Ascending aorta (tissue), 2 donors: ENCODE measurements at places on chromosomes 3 and 15.
A peak's percentile ranks its signal among the peaks of the same experiment; 100 is the strongest.

- H3K4me1 ChIP-seq, result no peaks in the 10 kb centered on the region
- H3K4me3 ChIP-seq, result peak overlapping the region; percentile 89
- H3K36me3 ChIP-seq, result peaks cover 12% of the 10 kb centered on the region
- DNase-seq, result no peak
- no peaks in the 10 kb centered on the region for H3K27me3 ChIP-seq
Observed at GRCh38 chr3:52197499-52197841, 490 bp upstream of the ALAS1 start.

- peaks cover 2% of the 10 kb centered on the region for H3K27me3 ChIP-seq
- DNase-seq, result no peak
- no peak overlapping the region for H3K4me3 ChIP-seq
- no peaks in the 10 kb centered on the region for H3K36me3 ChIP-seq
- H3K4me1 ChIP-seq, result peaks cover 5% of the 10 kb centered on the region
Observed at GRCh38 chr3:186823386-186823785, 17.1 kb upstream of the RFC4 start.

GRCh38 chr15:22884344-22884743 is 45.9 kb downstream of the NIPA2 start:
- H3K27me3 ChIP-seq, result no peaks in the 10 kb centered on the region
- no peak overlapping the region for H3K4me3 ChIP-seq
- H3K4me1 ChIP-seq, result no peaks in the 10 kb centered on the region

DNA sequence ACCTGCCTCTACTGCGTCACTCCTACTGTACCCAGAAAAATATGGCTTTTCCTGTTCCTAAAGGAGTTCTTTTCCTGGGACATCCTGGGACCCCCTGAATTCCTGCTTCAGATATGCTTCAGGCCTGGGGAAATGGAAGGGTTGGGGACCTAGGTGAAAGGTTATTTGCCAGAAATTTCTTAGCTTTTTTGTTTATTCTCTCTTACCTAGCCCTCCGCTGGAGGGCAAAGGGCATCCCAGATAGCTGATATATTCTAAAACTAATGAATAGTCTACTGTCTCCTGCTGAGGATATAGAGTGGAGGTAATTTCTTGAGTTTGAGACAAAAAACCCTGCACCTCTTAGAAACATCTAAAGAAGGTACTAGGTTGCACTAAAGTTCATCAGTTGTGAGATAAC is 3.6 kb upstream of the ZNF148 start:
- DNase-seq, result no peak
- H3K4me3 ChIP-seq, result no peak overlapping the region
- no peaks in the 10 kb centered on the region for H3K36me3 ChIP-seq
- H3K27me3 ChIP-seq, result no peaks in the 10 kb centered on the region
- no peak overlapping the region for H3K27ac ChIP-seq
- H3K4me1 ChIP-seq, result no peaks in the 10 kb centered on the region

GRCh38 chr15:52717924-52718323 is 38.7 kb upstream of the ATOSA start:
- H3K4me3 ChIP-seq, result no peak overlapping the region
- H3K36me3 ChIP-seq, result no peaks in the 10 kb centered on the region
- H3K4me1 ChIP-seq, result no peaks in the 10 kb centered on the region
- H3K27me3 ChIP-seq, result no peaks in the 10 kb centered on the region
- no peak for DNase-seq
- H3K27ac ChIP-seq, result no peak overlapping the region

DNA sequence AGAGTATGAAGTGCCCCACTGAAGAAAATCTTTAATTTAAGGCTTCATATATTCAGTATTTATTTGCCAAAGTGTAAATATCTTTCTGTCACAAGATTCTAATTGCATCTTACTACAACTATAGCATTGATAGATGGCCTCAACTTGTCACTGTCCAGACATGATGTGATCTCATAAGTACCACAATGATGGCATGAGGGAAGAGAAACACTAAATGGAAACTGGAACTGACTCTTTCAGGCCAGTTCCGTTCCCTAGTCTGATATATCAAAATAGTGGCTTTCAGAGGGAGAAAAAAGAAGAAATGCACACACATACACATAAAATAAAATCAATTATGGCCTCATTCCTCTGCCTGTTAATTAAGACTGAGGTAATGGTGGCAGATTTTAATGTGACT is 615.7 kb downstream of the TBL1XR1 start:
- no peak overlapping the region for H3K4me3 ChIP-seq
- H3K36me3 ChIP-seq, result no peaks in the 10 kb centered on the region
- no peak for DNase-seq
- H3K4me1 ChIP-seq, result no peaks in the 10 kb centered on the region

GRCh38 chr3:143608966-143609365 is 239.3 kb downstream of the SLC9A9 start:
- DNase-seq, result no peak
- no peaks in the 10 kb centered on the region for H3K36me3 ChIP-seq
- H3K4me1 ChIP-seq, result no peaks in the 10 kb centered on the region
- no peak overlapping the region for H3K4me3 ChIP-seq

DNA sequence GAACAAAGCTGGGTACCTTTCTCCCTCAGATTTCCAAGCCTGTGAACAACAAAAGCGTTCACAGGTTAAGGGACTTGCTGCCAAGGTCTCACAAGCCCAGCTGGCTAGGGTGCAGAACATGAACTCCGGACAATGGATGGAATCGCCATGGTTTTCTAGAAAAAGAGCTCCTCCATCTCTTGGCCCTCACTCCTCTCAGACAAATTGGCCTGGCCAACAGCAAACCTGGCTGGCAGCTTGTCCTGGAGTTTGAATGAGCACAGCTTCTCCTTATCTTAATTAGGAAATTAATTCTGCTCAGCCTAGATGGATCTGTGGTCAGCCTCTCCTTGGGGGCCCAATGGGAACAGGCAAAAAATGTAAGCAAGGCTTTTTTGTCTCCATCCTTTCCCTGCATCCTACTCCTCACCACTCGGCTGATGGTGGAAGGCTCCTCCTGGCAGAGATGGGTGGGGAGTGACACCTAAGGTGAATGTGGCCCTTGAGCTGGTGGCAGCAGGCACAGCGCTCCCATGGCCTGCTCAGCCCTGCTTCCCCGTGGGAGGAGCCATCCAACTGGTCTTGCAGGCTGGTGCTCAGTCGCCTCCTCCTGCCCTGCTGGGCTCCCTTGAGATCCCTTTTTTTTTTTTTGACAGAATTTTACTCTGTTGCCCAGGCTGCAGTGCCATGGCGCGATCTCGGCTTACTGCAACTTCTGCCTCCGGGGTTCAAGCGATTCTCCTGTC is 5.8 kb downstream of the KLHL25 start:
- H3K27ac ChIP-seq, result no peak overlapping the region
- no peaks in the 10 kb centered on the region for H3K27me3 ChIP-seq
- H3K4me3 ChIP-seq, result no peak overlapping the region
- no peak for DNase-seq
- H3K36me3 ChIP-seq, result no peaks in the 10 kb centered on the region

DNA sequence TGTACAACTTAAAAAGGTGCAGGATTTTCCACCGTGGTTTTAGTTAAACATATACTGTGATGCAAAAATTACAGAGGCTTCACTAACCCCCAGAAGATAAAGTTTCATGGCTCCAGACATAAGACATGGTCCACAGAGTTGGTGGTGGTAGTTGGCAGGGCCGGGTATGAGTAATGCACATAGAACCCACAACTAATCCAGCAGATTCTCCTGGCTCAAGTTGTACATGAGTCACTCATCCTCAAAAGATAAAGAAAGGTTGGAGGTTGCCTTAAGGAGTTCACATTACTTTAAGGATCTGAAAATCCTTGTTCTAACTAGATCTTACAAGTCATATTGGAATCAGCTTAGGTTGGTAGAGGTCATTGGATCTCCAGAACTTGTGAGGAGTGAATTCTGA is 98.3 kb upstream of the ZBTB20 start:
- H3K27me3 ChIP-seq, result no peaks in the 10 kb centered on the region
- H3K27ac ChIP-seq, result no peak overlapping the region
- H3K36me3 ChIP-seq, result no peaks in the 10 kb centered on the region
- peaks cover 5% of the 10 kb centered on the region for H3K4me1 ChIP-seq

- DNase-seq, result no peak
- H3K27me3 ChIP-seq, result no peaks in the 10 kb centered on the region
- no peaks in the 10 kb centered on the region for H3K4me1 ChIP-seq
- H3K4me3 ChIP-seq, result no peak overlapping the region
- H3K27ac ChIP-seq, result no peak overlapping the region
Observed at GRCh38 chr3:36155515-36155914, 224.8 kb upstream of the STAC start.

DNA sequence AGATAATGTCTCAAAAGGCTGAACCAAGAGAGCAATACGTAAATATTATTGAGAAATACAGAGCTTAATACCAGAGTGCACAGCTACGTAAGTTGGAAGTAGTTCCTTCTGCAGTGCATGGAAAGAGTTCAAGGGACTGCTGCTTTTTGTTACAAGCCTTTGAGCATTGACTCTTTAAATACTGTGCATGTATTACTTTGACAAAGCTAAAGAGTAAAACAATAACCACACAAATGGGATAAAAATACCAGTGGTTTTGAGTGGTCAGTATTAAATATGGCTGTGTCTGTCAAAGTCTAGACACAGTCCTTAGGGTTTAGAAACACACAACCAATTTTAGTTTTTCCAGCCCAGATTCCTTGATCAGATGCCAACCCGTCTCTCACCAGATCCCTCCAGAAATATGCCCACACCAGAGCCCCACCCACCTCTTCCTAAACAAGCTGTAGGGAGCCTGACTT is 62.1 kb downstream of the SSR3 start:
- H3K36me3 ChIP-seq, result no peaks in the 10 kb centered on the region
- H3K27ac ChIP-seq, result peak overlapping the region; percentile 27
- no peaks in the 10 kb centered on the region for H3K4me1 ChIP-seq
- no peaks in the 10 kb centered on the region for H3K27me3 ChIP-seq
- no peak for DNase-seq
- no peak overlapping the region for H3K4me3 ChIP-seq

DNA sequence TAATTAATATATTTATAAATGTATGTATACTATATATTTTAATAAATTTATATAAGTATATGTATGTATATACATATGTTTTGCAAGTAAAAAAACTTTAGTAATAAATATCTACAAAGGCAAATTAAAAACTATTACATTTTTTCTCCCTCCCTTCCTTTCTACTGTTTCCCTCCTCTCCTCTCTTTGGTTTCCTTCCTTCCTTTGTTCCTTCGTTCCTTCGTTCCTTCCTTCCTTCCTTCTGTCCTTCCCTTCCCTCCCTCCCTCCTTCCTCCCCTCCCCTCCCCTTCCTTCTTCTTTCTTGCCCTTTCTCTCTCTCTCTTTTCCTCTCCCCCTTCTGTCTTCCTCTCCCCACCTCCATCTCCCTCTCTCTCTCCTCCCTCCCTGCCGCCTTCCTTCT is 423.6 kb downstream of the LPP start:
- H3K36me3 ChIP-seq, result no peaks in the 10 kb centered on the region
- H3K4me3 ChIP-seq, result no peak overlapping the region
- H3K27me3 ChIP-seq, result no peaks in the 10 kb centered on the region
- peak overlapping the region; percentile 85 for H3K27ac ChIP-seq

DNA sequence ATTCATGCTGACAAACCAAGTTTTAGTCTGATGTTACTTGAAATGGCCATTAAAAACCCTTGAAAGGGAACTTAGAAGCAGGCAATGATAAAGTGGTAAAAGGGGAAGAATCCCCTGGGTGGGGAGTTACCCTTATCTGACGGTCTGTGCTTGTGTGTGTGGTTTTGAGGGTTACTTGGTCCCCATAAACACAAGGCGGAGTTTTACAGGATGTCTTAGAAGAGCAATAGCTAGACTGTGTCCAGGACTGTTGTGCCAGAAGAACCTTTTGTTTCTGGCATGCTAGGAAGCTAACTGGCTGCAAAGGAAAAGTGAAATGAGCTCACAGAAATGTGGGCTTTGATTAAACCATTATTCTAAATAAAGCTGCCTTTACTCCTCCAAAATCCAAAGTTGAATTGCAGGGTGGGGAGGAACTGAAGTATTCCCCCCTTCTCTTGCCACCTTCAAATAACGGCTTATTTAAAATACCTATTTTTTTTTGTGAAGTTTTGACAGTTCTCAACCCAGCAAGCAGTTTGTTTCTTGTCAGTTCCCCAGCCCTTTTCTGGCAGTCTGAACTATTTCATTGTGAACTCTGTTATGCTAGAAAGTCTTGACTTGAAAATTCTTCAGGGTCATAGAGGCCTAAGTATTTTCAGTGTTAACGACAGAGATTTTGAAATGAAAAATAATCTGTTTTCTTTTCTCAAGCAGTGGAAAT is 443.5 kb downstream of the OTOL1 start:
- DNase-seq, result no peak
- no peaks in the 10 kb centered on the region for H3K4me1 ChIP-seq
- H3K27ac ChIP-seq, result peak overlapping the region; percentile 4
- H3K27me3 ChIP-seq, result no peaks in the 10 kb centered on the region
- H3K36me3 ChIP-seq, result no peaks in the 10 kb centered on the region

DNA sequence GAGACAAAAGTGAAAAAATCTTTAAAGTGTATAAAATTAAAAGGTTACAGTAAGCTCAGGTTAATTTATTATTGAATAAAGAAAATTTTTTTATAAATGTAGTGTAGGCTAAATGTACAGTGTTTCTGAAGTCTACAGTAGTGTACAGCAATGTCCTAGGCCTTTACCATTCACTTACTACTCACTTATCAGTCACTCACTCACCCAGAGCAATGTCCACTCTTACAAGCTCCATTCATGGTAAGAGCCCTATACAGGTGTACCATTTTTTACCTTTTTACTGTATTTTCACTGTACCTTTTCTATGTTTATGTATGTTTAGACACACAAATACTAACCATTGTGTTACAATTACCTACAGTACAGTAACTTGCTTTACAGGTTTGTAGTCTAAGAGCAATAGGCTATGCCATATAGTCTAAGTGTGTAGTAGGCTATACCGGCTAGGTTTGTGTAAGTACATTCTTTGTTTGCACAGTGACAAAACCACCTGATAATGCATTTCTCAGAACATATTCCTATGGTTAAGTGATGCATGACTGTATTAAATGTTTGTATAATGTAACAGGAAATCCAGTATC is 38.1 kb upstream of the NECTIN3 start:
- no peak overlapping the region for H3K4me3 ChIP-seq
- no peak overlapping the region for H3K27ac ChIP-seq
- H3K36me3 ChIP-seq, result no peaks in the 10 kb centered on the region
- no peak for DNase-seq

GRCh38 chr3:12895391-12896062 is 54.2 kb upstream of the RPL32 start:
- H3K4me3 ChIP-seq, result no peak overlapping the region
- peaks cover 20% of the 10 kb centered on the region for H3K4me1 ChIP-seq
- no peaks in the 10 kb centered on the region for H3K27me3 ChIP-seq
- H3K36me3 ChIP-seq, result peaks cover 18% of the 10 kb centered on the region
- peak; percentile 28 for DNase-seq

DNA sequence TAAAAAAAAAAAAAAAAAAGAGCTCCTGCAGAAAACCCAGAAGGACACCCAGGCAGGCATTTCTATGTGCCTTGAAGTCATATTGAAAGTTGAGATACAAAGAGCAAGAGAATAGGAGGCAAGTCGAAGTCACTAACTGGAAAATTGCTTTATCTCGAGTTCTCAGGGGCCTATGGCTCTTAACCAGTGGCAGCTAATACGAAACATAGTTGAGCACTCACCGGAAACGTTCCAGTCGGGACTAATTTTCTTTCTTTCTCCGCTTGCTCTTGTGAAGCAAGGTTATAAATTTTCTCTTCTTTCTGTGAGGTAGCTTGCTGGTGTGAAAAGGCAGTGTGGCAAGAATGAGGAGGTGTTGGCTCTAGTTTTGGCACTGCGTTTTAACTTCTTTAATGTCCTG is 181.5 kb downstream of the ADAMTS9 start:
- H3K4me1 ChIP-seq, result no peaks in the 10 kb centered on the region
- no peak for DNase-seq
- H3K27ac ChIP-seq, result no peak overlapping the region
- no peaks in the 10 kb centered on the region for H3K27me3 ChIP-seq
